Progenitor cell of endocrine pancreas (in vitro differentiated cells): ENCODE measurements at places on chromosomes 11 and 22. TPM values are rescaled to one million over a fixed set of nuclear protein-coding genes. Genes with fewer than 3 reads are reported as not detected.
A peak's percentile ranks its signal among the peaks of the same experiment; 100 is the strongest.

DNA sequence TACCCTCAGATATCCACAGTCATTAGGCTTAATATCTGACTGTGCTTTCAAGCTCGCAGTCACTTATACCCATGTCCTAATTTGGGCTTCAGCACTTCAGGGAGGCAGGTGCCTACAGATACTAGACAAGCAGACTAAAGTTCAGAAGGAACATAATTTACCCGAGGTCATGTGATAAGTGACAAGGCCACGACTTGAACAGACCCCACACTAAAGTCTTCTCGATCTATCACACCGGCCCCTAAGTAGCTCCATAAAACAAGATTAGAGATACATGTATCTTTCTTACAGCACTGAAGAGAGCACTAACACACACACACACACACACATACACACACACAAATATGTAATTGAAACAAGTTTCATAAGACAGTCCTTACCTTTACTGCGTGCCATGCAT lies 32.6 kb downstream of the TOM1 start:
- DNase-seq, result no peak

DNA sequence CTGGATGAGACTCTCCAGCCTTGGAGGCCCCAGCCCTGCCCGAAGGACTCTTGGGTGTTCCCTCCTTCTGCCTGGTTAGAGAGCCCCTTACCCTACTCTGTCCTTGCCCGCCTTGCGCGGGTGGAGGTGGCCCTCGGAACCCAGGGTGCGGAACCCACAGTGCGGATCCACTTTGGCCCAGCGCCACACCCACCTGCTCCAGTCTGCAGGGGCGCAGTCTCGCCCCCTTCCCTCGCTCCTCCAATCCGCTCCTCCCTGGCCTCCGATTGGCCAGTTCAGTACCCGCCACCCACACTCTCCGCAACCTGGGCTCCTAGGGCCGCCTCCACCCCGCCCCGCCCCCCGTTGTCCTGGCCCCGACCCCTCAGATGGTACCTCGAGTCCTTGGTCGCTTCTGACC lies 2.4 kb downstream of the CAPN1 start:
- DNase-seq, result no peak

DNA sequence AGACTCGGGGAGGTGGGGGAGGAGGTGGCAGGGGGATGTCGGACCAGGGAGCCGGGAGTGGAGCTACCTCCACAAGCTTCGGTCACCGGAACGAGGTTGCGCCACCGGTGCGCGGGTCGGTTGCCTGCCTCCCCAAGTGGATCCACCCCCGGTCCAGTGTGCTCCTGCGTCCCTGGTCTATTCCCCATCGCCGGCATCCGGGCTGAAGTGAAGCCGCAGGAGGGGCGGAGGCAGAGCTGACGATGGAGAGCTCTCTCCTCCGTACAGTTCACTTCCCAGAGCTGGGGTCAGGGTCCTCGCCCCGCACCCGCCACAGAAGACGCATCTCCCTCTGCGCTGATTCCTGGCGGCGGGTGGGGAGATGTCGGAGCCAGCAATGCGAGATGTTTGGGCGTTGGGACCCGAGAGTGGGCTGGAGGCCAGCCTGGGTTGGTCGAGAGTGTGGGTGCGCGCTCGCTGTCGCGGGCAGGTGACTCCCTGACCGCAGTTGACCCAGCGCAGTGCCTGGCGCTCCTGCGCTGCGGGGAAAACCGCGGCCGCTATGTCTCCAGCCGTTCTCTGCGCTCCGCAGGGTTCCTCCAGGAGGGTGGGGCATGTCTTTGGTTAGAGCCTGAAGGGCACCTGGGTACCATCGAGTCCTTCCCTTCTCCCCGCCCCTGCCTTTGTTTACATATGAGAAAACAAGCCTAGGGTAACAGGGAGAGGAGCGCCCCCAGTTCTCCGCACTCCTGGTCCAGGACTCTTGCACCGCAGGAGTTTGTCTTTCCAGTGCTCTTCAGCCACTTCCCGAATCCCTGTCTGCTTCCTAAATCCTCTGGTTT lies 1.7 kb downstream of the C11orf96 start:
- DNase-seq, result no peak

- no peak for DNase-seq
Measured at GRCh38 chr11:103878646-103879045, 157.8 kb upstream of the DDI1 start.

DNA sequence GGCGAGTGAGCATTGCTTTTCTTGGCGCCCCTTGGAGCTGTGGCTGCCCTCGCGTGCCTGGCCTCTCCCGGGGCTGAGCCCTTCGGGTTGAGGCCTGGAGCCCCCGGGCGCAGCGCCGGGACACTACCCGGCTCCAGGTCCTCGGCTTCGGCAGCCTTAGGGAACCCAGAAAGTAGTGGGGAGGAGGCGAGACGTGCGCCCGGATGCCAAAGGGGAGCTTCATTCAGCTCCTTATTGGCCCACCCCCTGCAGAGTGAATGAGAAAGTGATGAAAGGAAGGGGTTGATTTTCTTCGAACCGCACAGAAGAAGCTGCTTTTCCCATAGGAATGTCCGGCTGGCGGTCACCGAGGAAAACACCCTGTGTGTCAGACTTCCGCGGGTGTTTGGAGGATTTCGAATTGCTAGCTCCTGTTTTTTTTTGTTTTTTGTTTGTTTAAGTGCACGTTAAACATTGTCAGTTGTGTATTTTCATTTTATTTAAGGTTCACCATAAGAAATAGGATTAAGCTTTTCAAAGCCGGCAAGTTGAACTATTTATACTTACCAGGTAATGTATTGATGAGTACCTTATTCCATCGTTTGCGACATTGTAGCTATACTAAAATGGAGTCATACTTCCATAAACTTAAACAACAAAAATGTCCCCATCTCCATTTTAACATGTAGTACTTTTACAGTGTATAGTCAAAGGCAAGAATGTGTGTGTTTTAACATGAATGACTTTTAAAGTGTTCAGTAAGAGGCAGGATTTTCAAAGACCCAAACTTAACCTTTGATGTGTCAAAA lies 841 bp upstream of the EIF4G2 start:
- DNase-seq, result no peak

- no peak for DNase-seq
Measured at GRCh38 chr22:33656808-33657628, 263.3 kb downstream of the LARGE1 start.

- DNase-seq, result no peak
Measured at GRCh38 chr11:57071829-57072228, 83.1 kb downstream of the OR5AK2 start.

DNA sequence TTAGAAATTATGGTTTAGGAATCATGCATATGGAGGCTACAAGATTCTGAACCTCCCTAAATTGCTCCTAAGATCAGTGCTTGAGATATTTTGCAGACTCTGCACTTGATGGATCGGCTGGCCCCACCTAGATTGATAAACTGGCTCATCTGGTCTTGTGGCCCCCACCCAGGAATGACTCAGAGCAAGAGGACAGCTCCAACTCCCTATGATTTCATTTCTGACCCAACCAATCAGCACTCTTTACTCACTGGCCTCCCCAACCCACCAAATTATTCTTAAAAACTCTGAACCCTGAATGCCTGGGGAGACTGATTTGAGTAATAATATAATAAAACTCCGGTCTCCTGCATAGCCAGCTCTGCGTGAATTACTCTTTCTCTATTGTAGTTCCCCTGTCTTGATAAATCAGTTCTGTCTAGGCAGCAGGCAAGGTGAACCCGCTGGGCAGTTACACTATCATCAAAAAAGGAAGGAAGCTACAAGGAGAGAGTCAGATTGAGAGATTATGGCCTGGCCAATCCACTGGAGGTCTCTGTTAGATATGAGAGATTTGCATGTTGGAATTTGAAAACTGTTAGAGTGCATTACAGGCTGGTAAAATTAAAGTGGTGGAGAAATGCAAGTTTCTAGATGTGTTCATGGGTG lies 245.8 kb downstream of the CSNK2A3 start:
- DNase-seq, result no peak

DNA sequence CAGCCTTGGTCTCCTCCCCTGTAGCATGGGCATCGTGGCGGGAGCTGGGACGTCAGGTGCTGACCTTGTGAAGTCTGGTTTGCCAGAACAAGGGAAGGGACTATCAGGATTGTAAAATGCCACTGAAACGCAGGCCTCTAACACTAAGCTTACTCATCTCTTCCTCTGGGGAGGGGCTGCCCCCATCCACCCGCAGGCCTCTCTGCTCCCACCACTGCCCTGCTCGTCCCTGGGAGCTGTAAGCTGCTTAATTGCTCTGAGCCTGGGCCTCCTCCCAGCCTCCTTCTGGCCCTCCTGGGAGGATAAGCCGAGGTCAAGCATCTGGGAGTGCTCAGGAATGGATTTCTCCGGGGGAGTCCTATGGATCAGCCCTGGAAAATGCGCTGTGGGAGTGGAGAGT lies 8.4 kb downstream of the SHISAL1 start:
- no peak for DNase-seq

DNA sequence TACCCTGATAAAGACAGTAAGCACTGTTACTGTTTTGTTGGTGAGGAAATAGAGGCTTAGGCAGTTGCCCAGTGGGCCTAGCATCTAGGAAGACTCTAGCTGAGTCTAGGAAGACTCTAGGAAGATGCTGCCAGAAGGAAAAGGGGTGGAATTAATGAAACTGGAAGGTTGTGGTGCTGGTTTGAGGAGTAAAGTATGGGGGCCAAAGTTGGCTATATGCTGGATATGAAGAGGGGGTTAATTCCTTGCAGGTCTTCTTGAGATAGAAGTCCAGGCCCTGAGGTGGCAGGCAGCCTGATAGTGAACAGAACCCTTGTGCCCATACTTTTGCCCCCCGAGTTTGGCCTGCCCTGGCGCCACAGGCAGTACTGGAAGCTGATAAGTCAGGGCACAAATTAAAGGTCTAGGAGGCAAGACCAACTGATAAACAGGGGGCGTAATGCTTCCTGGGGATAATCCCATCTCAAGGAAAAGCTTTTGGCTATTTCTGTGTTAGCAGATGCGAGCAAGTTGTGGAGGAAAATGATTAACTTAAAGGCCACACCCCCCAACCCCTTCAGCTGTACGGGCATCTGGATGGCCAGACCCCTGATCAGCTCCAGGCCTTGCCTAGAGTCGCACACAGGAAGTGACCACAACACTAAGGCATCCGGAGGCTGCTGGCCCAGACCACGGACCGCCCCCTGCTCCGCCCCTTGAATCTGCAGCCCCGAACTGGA lies 3.1 kb downstream of the ILK start:
- peak; percentile 79 for DNase-seq

GRCh38 chr11:72742513-72743320 lies 9.5 kb downstream of the ARAP1 start:
- no peak for DNase-seq

DNA sequence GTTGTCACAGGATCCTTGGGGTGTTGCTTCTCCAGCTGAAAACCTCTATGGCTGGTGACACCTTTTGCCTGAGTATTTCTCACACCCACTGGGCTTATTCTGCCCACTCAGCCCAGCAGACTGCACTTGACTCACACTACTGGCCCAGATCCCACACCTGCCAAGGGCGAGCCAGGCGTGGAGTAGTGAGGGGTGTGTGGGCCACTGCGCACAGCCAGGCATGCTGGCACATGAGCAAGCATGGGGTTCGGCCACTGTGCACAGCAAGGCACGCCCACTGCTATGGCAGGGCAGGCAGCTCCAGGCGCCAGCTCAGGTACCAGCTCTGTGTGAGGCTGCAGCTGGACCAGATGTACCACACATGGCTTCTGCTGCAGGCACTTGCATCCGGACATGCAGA lies 116.5 kb upstream of the MTNR1B start:
- no peak for DNase-seq

GRCh38 chr11:66725647-66726046 lies 3.4 kb downstream of the SPTBN2 start:
- no peak for DNase-seq

- DNase-seq, result no peak
Measured at GRCh38 chr11:125331357-125332035, 164.6 kb downstream of the FEZ1 start.

GRCh38 chr11:60658409-60658808 lies 41.0 kb upstream of the MS4A8 start:
- no peak for DNase-seq

Gene CBLIF
- 17.9 and 27.1 TPM in 2 replicates for total RNA-seq

Gene JAML
- total RNA-seq, result 0.22 and 0.60 TPM in 2 replicates

Gene YAP1
- total RNA-seq, result 199 and 204 TPM in 2 replicates
